Mesothelial cell of epicardium (in vitro differentiated cells): ENCODE measurements at places on chromosomes 7 and 10. TPM values are rescaled to one million over a fixed set of nuclear protein-coding genes. Genes with fewer than 3 reads are reported as not detected.

Gene FRMPD2
- total RNA-seq, result 0.18 to 0.43 TPM (median 0.22 TPM) in 3 replicates

Gene MCM10
- total RNA-seq, result 10.4 to 14.8 TPM (median 12.5 TPM) in 3 replicates

Gene GATA3
- 59.6 to 67.4 TPM (median 63.6 TPM) in 3 replicates for total RNA-seq

Gene BEND7
- total RNA-seq, result 37.9 to 40.7 TPM (median 38.2 TPM) in 3 replicates

Gene UCMA
- total RNA-seq, result not detected in 3 replicates

Gene OR2A42
- 0.09 to 0.50 TPM (median 0.22 TPM) in 3 replicates for total RNA-seq

Gene LLCFC1
- total RNA-seq, result not detected in 3 replicates

Gene OIT3
- total RNA-seq, result 0.34 to 0.72 TPM (median 0.38 TPM) in 3 replicates

Gene COL13A1
- total RNA-seq, result 12.6 to 14.4 TPM (median 14.1 TPM) in 3 replicates

Gene NET1
- 201 to 205 TPM (median 205 TPM) in 3 replicates for total RNA-seq

Gene STEAP2
- 2.9 to 3.4 TPM (median 3.1 TPM) in 3 replicates for total RNA-seq

Gene NPFFR1
- total RNA-seq, result 0.11 to 0.14 TPM (median 0.13 TPM) in 3 replicates

GRCh38 chr7:148116829-148117403 is 473.6 kb upstream of the C7orf33 start:
- DNase-seq, result no peak
- H3K4me1 ChIP-seq, result peaks cover 30% of the 10 kb centered on the region
- H3K27ac ChIP-seq, result peak overlapping the region; percentile 26
- peaks cover 2% of the 10 kb centered on the region for H3K27me3 ChIP-seq

DNA sequence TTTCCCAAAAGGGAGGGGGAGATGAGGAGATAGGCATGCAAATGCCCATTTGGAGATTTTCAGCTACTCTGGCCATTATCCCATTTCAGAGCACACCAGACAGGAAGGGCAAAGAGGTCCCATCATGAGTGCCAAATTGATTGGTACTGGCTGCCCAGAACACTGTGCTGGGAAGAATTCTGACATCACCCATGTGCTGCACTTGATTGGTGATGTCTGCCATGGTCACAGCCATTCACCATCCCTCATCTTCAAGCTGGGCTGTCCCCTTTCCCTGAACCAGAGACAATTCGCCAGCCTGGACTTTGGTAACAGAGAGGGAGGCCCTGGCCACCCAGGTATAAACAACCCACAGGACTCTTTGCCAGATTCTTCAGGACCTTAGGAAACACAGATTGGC is 23.2 kb upstream of the RADIL start:
- DNase-seq, result no peak
- H3K4me3 ChIP-seq, result no peak overlapping the region
- no peaks in the 10 kb centered on the region for H3K4me1 ChIP-seq
- no peak overlapping the region for H3K27ac ChIP-seq

GRCh38 chr7:28865601-28866144 is 92.5 kb downstream of the TRIL start:
- H3K36me3 ChIP-seq, result no peaks in the 10 kb centered on the region
- H3K4me1 ChIP-seq, result peaks cover 23% of the 10 kb centered on the region
- H3K27ac ChIP-seq, result peak overlapping the region; percentile 90
- peaks cover 6% of the 10 kb centered on the region for H3K27me3 ChIP-seq
- H3K4me3 ChIP-seq, result no peak overlapping the region

DNA sequence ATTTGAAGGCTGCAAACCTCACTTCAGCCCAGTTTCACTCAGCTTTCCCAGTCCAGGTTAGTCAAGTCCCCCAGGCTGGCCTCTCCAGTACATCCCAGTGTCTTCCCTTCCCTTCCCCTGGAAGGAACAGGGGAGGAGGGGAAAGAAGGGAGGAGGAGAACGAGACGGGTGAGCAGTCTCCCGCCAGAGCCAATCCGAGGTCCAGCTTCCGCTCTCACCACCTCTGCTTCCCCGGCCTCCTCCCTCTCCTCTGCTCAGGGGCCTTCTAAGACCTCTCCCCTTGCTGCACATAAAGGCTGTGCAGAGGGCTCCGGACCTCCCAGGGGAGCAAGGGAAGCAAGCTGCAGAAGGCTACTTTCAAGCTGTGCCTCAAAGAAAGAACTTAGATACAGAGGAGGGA is 4.1 kb downstream of the ATG9B start:
- no peak overlapping the region for H3K27ac ChIP-seq
- peak overlapping the region; percentile 20 for H3K4me3 ChIP-seq
- H3K36me3 ChIP-seq, result peaks cover 4% of the 10 kb centered on the region
- DNase-seq, result no peak

GRCh38 chr10:121438333-121438732 is 159.9 kb downstream of the FGFR2 start:
- peaks cover 33% of the 10 kb centered on the region for H3K4me1 ChIP-seq
- H3K27me3 ChIP-seq, result no peaks in the 10 kb centered on the region
- H3K27ac ChIP-seq, result no peak overlapping the region
- no peak overlapping the region for H3K4me3 ChIP-seq
- no peak for DNase-seq

- H3K36me3 ChIP-seq, result no peaks in the 10 kb centered on the region
- H3K4me3 ChIP-seq, result no peak overlapping the region
- peaks cover 39% of the 10 kb centered on the region for H3K27me3 ChIP-seq
- H3K27ac ChIP-seq, result no peak overlapping the region
- no peaks in the 10 kb centered on the region for H3K4me1 ChIP-seq
Measured at GRCh38 chr10:6918305-6918704, 338.2 kb upstream of the PRKCQ start.

DNA sequence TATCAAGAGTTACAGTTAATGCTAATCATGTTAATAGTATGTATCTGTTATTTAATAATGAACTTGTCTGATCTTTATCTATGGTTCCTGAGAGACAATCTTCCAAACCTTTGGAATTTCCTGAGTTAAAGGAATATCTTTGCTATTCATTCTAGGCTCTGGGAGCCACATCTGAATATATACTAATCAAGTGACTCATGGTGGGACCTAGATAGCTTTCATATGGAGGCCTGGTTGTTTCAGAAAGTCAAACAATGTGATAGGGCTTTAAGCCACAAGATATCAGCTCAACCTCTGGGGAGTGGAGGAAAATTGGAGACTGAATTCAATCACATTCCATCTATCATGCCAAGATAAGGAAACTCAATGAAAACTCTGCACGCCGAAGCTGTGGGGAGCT is 746.4 kb downstream of the TNS3 start:
- no peaks in the 10 kb centered on the region for H3K4me1 ChIP-seq
- H3K27ac ChIP-seq, result no peak overlapping the region
- DNase-seq, result no peak
- no peak overlapping the region for H3K4me3 ChIP-seq
- no peaks in the 10 kb centered on the region for H3K27me3 ChIP-seq

DNA sequence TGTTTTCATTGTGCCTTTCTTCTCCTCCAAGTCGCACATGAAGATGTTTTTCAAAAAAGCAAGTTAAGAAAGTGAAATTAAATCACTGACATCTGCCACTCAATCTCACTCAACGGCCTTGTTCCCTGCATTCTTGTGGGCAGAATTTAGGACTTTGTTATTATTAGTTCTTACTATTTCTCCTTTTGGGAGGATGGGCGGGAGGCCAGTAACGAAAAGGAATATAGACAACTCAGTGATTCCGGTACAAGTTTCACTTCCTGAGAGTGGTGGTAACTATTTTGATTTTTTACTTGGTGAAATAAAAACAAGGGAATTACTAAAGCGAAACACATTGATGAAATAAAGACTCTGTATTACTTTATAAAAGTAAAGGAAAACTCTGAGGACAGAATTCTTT is 231.9 kb upstream of the HABP2 start:
- H3K4me3 ChIP-seq, result no peak overlapping the region
- H3K36me3 ChIP-seq, result no peaks in the 10 kb centered on the region
- no peak overlapping the region for H3K27ac ChIP-seq
- peaks cover 3% of the 10 kb centered on the region for H3K27me3 ChIP-seq

GRCh38 chr10:132926777-132927650 is 15.4 kb downstream of the CFAP46 start:
- no peaks in the 10 kb centered on the region for H3K27me3 ChIP-seq
- no peaks in the 10 kb centered on the region for H3K4me1 ChIP-seq
- no peak overlapping the region for H3K27ac ChIP-seq
- DNase-seq, result no peak
- no peaks in the 10 kb centered on the region for H3K36me3 ChIP-seq
- no peak overlapping the region for H3K4me3 ChIP-seq

DNA sequence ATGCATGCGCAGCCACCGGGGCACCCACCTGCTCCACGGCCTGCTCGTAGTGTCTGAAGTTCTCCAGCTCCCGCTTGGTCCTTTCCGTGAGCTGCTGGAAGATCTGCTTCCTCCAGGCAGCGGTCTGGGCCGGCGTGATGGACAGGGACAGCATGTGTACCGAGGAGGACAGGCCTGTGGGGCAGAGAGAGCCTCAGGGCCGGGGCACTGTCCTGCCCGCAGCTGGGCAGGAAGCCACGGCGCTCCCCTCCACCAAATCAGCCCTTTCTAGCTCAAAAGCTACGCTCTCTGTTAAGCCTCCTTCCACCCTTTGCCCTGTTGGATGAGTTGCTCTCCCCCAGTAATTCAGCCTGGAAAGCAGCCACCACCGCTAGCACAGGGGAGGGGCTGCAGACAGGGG is 19.2 kb downstream of the TECPR1 start:
- DNase-seq, result no peak
- no peaks in the 10 kb centered on the region for H3K27me3 ChIP-seq
- no peak overlapping the region for H3K4me3 ChIP-seq
- peaks cover 10% of the 10 kb centered on the region for H3K36me3 ChIP-seq

DNA sequence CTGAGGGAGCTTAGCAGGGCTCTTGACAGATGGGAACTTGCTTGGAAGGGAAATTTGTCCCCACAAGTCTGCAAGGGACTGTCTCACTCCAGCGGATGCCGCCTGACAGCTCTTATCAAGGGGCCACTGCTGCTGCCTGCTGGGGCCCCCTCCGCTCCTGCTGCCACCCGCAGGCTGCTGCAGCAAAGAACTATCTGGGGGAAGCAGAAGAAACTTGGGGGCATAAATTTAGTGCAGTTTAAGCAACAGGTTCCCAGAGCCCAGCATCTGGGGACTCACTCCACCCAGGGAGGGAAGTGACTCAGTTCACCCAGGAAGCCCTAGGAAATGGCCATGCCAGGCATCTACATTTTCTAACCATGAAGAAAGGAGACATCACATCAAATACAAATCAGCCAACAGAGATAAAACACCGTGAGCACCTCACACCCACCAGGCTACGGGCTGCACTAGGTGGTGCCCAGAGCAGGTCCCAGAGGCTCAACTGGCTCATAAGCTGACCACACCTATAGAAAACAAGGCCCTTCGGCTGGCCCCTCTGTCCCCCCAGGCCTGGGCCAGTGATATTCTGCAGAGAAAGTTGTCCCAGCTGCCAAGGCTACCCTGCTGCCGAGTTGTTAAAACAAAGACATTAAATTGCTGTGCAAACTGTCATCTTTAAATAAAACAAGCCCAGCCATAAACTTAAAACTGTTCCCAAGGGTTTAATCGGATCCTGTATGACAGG is 3.7 kb downstream of the RGS10 start:
- peaks cover 26% of the 10 kb centered on the region for H3K4me1 ChIP-seq
- no peak for DNase-seq
- H3K27me3 ChIP-seq, result peaks cover 36% of the 10 kb centered on the region
- no peak overlapping the region for H3K27ac ChIP-seq

DNA sequence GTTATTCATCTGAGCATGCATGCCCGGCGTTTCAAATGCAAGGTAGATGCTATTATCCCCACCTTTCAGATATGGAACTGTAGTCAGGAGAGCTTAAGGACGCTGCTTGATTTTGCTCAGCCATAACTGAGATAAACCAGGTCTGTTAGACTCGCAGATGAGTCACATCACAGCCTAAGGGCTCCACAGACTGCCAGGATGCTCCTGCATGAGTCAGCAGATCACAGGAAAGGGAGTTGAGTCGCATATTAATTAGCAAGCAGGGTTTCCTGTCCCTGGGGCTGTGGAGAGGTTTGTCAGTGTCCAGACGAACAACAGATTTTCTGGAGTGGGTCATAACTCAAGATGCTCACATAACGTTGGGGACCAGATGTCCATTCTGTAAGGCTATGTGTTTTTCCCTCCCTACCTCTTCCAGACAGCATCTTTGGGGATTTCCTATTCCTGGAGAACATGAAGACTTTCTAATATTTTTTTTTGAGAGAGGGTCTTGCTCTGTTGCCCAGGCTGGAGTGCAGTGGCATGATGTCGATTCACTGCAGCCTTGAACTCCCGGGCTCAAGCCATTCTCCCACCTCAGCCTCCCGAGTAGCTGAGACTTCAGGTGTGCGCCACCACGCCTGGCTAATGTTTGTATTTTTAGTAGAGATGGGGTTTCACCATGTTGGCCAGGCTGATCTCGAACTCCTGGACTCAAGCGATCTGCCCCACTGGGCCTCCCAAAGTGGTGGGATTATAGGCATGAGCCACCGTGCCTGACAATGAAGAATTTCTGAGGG is 36.7 kb downstream of the PFKFB3 start:
- H3K4me1 ChIP-seq, result no peaks in the 10 kb centered on the region
- no peak overlapping the region for H3K27ac ChIP-seq
- H3K4me3 ChIP-seq, result no peak overlapping the region
- H3K36me3 ChIP-seq, result peaks cover 15% of the 10 kb centered on the region
- H3K27me3 ChIP-seq, result no peaks in the 10 kb centered on the region
- DNase-seq, result no peak

DNA sequence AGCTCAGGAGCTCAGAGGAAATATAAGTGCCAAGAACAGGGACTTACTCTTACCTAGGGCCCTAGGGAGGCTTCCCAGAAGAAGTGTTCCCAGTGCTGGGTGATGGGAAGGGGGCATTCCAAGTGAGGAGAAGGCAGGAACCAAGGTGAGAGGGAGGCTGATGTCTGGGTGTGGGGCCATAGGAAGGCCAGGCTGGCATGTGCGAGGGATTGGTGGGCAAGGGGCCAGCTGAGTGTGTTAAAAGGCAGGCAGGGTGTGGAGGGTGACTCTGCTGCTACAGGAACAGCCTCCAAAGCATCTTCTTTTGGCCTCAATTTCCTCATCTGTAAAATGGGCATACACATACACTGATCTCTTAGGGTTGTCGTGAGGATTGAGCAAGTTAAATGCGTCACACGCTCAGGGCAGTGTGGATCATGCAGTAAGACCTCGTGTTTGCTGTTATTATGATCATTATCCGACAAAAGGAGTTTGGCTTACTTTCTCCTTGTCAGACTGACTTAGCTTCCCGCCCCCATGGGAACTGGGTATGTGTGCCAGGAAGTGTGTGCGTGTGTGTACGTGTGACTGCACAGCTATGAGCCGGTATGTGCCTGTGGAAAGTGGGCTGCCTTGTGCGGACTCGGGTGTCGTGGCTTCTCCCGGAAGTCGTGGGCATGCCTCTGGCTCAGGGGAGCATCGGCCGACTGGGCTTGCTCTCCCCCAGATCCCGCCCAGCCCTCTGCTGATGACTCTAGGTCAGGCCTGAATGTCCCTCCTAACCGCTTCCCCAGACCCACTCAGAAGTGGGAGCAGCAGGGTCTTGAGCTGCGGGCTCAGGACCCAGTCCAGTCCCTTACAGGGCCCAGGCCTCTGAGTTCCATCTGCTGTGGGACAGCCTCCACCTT is 59.6 kb downstream of the NEURL1 start:
- H3K4me1 ChIP-seq, result peaks cover 3% of the 10 kb centered on the region
- no peak overlapping the region for H3K4me3 ChIP-seq
- DNase-seq, result no peak

GRCh38 chr10:100810835-100811116 is 65.4 kb downstream of the PAX2 start:
- no peaks in the 10 kb centered on the region for H3K36me3 ChIP-seq
- no peak overlapping the region for H3K4me3 ChIP-seq
- H3K27ac ChIP-seq, result no peak overlapping the region
- no peaks in the 10 kb centered on the region for H3K4me1 ChIP-seq
- no peak for DNase-seq

- H3K27ac ChIP-seq, result no peak overlapping the region
- H3K27me3 ChIP-seq, result no peaks in the 10 kb centered on the region
- H3K4me3 ChIP-seq, result no peak overlapping the region
Measured at GRCh38 chr10:67622511-67622910, 73.5 kb downstream of the CTNNA3 start.

GRCh38 chr10:3676564-3676963 is 108.4 kb downstream of the KLF6 start:
- H3K27me3 ChIP-seq, result no peaks in the 10 kb centered on the region
- no peaks in the 10 kb centered on the region for H3K4me1 ChIP-seq
- no peak overlapping the region for H3K27ac ChIP-seq
- DNase-seq, result no peak
